ELR (cell line): ENCODE measurements at places on chromosomes 16 and 17.

DNA sequence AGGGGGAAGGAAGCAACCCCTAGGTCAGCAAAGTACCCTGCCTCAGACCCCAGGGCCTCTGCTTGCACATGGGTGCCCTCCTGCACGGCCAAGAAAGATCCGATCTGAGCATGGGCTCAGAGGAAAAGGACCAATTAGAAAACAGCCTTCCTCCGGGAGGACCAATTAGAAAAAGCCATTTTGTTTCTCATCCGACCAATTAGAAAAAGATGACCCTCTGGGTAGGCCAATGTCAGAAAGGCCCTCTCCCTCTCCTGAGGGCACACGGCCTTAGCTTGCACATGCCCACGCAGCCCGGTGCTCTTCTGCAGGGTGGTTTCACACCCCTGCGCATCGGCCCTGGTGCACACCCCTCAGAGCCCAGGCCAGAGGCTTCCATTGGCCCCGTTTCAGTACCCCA is 5.1 kb upstream of the CISD3 start:
- no peak for DNase-seq

GRCh38 chr17:27455236-27455913 is 873 bp upstream of the KSR1 start:
- DNase-seq = no peak

DNA sequence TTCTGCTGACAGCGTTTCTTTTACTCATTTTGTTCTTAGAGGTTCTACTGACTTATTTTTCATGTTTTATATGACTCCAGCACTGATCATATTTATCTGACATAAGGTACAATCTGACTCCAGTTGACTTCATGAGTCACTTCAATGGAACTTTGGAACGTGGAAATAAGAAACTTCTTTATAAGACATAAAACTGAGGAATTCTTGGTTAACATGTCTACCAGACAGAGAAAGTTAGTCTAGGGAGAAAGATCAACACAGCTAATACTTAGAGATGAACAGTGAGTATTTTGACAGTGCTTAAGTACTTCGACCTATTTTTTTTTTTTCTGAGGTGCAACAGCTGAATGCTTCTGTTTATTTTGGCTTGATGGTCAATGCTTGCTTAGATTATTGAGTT is 679.5 kb downstream of the KCNJ2 start:
- DNase-seq = peak; percentile 66

DNA sequence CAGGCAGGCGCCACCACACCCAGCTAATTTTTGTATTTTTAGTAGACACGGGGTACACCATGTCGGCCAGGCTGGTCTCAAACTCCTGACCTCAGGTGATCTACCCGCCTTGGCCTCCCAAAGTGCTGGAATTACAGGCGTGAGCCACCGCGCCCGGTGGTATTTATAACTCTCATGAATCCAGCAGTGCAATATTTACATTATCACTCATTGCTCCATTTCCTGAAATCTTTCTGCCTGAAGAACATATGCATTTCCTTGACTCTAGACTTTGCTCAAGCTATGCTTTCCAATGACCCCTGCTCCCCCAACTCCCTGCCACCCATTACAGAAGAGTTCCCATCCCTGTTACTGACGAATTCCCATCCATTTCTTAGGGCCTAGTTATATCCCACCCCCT is 19.7 kb upstream of the NDUFAB1 start:
- no peak for DNase-seq

- DNase-seq = no peak
Measured at GRCh38 chr17:75694536-75694935, 26.7 kb upstream of the ITGB4 start.

- peak; percentile 87 for DNase-seq
Measured at GRCh38 chr17:17666111-17666714, 15.0 kb upstream of the RAI1 start.

DNA sequence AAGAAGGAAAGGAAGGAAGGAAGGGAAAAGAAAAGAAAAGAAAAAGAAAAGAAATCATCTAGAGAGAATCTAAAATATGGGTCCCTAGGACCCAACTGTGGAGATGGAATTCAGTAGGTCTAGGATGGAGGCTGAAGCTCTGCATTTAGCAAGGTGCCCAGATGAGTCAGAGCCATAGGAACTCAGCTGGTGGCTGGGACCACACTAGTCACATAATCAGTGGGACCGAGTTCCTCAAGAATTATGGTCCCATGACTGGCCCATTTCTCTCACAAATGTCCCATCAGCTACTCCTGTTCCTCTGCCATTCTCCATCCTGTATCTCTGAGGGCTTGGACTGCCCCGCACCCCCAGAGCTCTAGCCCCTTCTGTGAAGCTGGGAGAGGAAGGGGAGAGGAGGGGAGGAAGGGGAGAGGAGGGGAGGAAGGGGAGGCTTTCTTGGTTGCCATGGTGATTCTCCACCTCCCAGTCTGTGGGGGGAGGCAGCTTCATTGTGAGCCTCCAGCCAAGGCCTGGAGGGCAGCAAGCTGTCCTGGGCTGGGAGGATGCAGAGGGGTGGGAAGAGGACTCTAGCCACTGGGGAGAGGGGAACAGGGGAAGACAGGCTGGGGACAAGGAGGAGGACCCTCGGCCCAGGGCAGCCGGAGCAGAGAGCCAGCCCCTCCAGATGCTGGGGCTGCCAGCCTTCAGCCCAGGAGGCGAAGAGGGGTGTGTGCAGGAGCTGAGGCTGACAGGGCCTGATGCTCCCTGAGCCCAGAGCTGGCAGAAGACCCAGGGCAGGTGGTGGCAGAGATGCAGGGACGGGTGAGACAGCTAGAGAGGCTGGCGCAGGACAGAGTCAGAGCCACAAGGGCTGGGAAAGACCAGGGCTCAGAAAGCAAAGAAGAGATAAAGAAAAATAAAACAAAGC is 37.8 kb upstream of the LHX1 start:
- peak; percentile 24 for DNase-seq

- no peak for DNase-seq
Measured at GRCh38 chr17:27535178-27535928, 79.1 kb downstream of the KSR1 start.

- DNase-seq = no peak
Measured at GRCh38 chr17:47192554-47192953, 3.5 kb upstream of the CDC27 start.

- DNase-seq = peak; percentile 70
Measured at GRCh38 chr17:29252101-29252791, 5.6 kb downstream of the CRYBA1 start.

DNA sequence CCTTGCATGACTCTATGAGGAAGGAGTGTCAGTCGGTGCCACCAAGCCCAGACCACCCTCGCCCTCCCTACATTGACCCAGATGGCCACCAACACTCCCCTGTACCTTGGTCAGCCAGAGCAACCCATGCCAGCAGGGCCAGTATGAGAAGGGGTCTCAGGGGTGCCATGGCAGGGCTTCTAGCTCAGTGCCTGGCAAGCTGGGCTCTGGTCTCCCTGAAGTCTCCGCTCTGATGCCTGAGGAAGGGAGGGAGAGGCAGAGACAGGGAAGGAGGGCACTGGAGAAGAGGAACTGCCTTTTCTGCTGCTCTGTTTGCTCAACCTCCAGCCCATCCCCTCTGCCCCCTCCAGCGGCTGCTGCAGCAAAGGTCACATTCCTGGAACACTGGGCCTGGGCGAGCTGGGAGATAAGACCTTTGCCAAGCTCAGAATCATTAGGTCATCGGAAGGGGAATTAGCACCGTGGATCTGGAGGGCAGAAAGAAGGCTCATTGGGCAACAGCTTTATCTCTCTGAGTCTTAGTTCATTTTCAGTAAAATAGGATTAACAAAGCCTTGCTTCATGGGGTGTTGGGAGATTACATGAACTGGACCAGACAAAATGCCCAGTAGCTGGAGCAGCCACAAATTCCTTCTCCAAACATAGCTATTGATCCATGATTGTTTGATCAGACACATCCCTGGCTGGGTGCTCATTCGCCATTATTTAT is at the start of gene VTN:
Gene VTN, minus strand, starts transcription at position 273 of the 709 bp plus-strand sequence. Its CDS starts 104 bp downstream, at position 169.
- peak; percentile 43 for DNase-seq

DNA sequence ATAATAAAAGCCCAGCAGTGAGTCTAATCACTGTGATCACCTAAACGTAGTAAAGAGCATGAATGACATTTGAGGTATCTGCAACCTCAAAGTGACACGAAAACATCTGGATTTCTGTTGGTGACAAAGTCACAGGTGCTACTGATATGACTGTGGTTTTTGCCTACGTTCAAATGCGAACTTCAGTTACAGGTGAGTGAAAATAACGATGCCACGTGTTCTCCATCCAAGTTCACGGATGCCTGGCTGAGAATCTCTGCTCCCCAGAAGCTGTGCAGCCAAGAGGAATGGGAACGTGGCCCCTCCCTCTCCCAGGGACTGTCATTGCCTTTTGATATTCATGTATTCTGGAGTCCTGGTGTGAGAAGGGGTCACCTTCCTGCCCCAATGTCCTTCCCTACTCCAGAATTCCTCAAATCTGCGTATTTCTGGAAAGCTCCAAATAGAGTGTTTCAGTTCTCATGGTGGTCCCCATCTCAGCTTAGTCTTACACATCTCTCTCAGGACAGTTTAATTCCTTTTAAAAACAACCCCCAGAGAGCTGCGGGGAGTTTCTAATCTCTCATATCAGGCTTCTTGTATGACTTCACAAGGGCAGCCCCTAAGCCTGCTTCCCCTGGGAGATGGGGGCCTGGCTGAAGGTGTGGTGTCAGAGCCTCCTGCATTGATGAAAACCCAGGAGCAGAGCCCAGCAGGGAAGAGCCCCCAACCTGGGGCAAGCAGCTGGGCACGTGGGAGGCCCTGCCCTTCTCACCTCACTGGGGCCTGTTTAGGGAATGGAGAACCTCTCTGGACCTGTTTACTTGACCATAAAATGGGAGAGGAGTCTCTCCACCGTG is 25.8 kb downstream of the PIK3R5 start:
- no peak for DNase-seq

DNA sequence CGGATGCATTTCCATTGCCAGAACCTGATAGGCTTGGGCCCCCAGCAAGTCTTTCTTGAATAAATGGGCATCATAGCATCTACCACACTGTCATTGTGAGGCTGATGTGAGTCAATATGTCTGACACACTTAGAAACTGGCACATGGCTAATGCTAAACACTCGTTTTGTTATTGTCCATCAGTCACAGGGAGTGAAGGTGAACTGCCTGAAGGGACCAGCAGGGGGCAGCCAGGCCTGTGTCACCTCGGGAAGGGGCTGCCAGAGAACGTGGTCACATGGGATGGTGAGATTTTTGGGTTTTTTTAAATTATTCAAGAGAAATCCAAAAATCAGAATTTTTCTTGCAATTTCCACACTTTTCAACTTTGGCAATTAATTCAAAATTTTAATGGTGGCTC is 831 bp upstream of the RCVRN start:
- DNase-seq = peak; percentile 18

- no peak for DNase-seq
Measured at GRCh38 chr17:63611354-63611753, 10.7 kb downstream of the TACO1 start.

DNA sequence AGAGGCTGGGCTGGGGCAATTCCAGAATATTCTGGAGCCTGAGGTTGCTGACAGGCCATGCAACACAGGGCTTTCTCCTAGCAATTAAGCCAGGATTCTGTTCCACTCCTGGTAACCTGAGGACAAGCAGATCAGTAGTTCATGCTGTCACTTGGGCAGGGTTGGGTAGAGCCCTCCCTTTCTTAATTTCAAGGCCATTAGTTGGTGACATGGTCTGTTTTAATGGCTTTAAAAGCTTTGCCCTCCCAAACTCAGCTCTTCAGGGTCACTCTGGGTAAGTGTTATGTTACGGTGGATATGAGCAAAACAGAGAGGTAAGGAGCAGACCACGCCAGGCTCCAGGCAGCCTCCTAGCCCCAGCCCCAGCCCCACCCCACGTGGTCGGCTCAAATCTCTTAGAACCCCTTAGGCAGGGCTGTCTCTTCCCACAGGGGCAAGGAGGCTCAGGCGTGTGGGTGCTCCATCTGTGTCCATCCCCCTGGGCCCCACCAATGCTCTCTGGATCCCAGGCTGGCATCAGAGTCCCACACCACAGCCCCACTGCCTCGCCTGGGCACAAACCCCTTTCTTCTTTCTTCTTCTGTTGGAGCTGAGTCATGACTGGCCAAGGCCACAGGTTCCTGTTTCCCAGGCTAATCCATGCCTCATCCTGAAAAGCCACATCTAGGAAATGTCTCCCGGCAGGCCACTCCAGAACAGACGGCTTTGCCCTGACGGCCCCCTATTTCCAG is 27.5 kb downstream of the CEP295NL start:
- DNase-seq = peak; percentile 80

DNA sequence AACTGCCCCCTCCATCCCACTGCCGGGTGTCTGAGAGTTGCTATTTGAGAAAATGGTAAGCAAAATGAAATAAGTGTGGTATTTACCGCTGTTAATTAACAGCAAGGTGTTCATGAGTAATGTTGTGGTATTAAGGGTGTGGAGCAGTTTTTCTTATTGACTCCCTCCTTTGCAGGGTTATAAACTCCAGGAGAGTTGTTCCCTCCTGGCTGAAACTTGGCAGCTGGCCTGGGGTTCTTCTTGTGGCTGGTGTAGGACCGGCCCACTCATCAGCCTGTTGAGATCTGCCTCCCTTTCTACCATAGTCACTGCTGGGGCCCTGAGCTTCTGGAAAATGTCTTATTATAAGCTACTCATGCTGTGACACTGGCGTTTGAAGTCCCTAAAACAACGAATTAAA is 128.6 kb downstream of the SOX9 start:
- DNase-seq = no peak

DNA sequence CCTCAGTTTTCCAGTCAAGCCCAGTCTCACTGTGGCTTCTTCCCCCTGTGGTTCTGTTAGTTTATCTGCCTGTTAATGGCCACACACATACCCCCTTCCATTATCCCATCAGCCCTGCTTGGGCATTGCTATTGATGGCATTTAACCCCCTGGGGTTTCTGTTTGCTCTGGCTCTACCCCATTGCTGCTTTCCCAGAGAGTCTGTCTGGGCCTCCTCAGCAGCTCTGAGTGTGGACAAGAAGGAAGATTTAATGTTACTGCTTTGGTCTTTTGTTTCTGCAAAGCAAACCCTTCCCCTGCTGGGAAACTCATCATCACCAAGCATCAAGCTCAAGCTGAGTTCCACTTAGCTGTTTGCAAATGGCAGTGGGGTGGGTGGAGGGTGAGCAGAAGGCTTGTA is 162.7 kb downstream of the CCT6B start:
- DNase-seq = no peak

GRCh38 chr17:31523862-31524730 is 132.6 kb downstream of the RAB11FIP4 start:
- DNase-seq = no peak
